ENCODE measurements at places on chromosomes 7 and 10.

DNA sequence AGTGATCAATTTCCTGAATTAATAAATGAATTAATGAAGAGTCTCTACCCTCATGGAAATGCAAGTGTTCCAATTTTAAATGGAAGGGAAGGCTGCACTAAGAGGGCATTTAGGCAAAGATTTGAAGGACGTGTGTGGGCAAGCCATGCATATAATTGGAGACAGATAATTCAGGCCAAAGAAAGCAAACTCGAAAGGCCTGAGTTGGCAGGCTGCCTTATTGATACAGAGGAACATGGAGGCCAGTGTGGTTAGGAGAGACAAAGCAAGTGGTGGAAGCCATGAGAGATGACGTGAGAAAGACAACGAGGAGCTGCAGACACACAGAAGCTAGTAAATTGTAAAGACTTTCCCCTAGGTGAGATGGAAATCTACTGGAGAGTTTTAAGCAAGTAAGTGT, 15.4 kb upstream of the PCLO start:
- no peak for DNase-seq

DNA sequence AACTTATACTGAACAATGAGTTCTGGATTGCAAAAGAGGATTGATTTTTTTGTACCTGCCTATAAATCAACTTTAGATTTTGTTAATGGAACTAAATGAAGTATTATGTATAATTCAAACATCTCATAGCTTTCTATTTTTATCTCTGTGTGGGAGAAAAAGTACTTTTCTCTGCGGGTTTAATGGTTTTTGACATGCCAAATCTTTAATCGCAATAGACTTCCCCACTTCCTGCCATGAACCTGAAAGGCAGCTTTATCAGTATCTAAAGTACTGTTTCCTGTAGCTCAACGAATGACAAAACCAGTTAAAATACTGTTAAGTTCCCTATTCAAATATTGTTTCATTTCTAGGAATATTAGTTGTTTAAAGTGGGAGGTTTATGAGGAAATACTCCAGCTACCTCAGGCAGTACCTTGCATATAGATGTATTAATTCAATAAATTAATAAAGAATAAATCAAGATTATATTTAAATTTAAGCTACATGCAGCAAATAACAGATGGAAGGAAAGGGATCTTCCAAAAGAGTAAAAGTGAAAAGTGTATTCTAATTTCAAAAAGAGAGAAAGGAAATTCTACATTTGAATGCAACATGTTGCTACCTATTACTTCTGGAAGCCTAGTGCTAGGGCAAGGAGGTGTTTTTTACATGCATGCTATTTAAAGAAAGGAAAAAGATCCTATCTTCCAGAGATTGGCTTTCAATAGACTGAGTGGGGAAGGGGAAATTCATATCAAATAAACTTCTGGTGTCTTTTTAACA, 75.9 kb downstream of the SVOPL start:
- DNase-seq: no peak

- DNase-seq: no peak
Observed at GRCh38 chr10:18404530-18404929, 246.9 kb downstream of the NSUN6 start.

DNA sequence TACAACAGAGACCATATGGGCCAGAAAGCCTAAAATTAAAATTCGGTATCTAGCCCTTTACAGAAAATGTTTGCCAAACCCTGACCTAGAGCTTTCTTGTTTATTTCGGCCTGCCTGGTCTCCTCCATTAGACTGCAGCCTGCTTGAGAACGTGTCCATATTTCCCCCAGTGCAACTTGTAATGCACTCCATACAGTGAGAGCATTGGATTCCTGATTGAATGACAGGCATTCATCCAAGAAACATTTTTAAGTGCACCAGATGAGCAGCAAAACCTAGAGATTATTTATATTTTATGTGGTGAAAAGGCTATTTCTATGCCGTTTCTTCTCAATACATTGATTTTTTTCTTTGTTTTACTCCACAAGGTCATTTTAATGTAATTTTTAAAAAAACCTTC, 47.4 kb upstream of the ORC5 start:
- no peak for DNase-seq

GRCh38 chr7:8211725-8212096, 50.3 kb downstream of the ICA1 start:
- no peak for DNase-seq

GRCh38 chr7:44638611-44639557, 32.5 kb downstream of the OGDH start:
- peak; percentile 43 for DNase-seq

GRCh38 chr10:100174699-100175677, 10.8 kb downstream of the ERLIN1 start:
- DNase-seq: no peak

DNA sequence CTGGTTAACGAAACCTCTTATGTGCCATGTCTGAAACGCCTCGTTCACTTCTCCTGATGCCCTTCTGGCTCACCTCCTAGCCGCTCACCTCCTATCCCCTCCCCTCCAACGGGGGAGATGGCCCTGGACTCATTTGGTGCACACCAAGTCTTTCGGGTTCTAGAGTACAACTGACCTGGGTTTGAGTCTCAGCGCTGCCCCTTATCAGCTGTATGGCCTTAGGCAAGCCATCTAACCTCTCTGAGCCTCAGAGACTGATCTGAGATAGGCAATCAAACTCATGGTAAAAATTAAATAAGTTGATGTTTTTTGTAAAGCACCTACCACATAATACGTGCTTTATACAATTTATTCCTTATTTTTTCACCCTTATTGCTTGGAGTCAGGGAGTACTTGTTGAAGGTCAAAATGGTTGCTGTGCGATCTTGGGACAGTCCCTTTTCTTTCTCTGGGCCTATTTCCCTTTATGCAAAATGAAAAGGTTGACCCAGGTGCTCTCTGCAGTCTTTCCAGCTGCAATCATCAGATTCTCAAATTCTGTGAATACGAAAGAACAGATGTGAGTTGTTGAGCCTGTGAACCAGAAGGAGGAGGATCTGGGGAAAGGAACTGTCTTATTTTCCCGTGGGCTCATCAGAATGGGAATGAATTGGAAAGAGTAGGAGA, 31.2 kb upstream of the PLEKHA1 start:
- no peak for DNase-seq

DNA sequence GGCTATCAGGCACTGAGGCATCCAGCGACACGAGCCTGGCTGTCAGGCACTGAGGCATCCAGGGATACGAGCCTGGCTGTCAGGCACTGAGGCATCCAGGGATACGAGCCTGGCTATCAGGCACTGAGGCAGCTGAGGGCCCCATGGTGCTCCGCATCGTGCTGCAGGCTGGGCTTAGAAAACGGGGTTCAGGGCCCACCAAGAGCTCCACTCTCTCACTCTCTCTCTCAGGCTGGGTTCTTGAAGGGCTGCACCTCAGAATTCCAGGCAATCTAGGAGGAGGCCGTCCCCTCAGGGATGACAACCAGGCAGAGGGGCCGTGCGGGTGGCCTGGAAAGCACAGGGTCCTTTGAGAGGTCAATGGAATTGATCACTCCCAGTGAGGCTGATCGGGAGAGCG, 69.0 kb downstream of the CFAP46 start:
- peak; percentile 11 for DNase-seq

DNA sequence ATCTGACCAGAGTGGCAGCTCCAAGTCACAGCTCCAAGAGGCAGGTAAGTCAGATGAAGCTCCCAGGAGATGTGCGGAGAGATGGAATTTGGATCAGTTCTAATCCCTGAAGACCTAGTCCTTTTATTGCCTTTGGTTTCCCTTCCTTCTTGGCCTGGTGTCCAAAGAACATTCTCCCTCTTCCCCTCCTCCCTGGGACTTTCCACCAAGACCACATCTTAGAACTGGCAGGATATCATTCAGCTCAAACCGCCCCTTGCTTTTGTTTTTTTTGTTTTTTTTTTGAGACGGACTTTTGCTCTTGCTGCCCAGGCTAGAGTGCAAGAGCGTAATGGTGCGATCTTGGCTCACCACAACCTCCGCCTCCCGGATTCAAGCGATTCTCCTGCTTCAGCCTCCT, 190.8 kb downstream of the GFRA1 start:
- DNase-seq: no peak

- no peak for DNase-seq
Observed at GRCh38 chr10:101002456-101002855, 2.8 kb downstream of the LZTS2 start.

- DNase-seq: no peak
Observed at GRCh38 chr7:18893156-18893555, 224.3 kb downstream of the TWIST1 start.

DNA sequence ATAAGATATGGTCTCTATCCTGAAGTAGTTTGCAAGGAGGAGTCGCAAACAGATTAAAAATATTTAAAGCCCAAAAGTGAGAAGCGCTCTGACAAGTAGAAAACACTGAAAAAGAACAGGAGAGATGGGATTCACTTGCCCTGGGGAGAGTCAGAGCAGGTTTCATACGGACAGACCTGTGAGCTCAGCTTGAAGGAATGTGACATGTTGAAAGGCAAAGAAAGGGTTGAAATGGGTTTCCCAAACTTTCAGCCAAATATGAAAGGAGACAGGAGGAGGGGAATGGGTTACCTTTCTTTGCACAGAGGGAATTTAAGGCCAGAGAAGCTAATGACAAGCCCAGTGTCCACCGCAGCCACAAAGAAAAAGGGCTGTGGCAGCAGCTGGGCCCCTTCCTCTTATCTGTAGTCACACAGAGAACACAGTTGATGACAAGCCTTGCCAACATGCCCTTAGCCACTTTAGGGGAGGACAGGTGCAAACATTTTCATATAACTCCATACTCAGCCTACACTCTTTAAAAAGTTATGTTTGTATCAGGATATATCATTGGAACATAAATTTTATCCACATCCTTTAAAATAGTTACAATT, 14.9 kb downstream of the HOXA1 start:
- DNase-seq: no peak

DNA sequence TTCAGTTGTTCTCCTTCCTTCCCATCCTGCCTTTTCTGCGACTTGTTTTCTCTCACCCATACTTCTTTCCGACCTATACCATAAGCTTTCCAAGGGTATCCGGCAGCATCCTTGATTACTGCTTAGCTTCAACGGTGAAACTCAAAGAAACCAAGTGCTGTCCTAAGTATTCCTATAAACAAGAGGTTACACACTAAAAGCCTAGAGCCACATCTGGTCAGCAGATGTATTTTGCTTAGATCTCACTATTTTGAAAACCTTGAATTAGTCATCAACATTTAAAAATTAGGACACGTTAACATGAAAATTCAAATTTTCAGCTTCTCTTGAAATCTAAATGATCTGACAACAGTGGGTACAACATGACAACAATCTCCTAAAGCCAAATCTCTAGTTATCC, 20.0 kb downstream of the ARHGAP21 start:
- DNase-seq: no peak

- DNase-seq: no peak
Observed at GRCh38 chr10:8951440-8952089, 897.1 kb downstream of the GATA3 start.

DNA sequence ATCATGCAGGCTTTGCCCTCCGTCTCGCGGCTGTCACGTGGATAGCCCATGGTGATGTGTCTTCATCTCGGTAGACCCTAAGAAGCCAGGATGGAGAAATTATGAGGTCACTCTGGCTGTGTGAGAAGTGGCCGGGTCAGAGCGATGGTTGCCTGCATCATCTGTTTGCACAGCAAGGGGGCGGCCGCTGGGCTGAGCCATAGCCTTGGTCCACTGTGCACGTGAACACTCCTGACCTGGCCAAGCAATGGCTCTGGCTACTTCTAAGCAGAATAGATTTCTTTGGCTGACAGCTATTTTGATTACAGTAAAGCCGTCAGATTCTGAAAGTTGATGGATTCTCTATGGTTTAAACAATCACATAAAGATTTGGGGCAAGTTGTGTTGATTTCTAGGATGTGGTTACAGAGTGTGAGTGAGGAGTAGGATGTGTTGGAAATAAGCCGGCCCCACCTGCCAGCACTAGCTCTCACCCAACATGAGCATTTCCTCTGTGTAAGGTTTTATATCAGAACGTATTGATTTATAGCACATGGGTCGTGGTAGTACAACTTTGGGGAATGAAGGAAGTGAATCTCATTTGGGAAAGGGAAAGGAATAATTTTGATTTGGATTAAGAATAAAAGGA, 214.4 kb upstream of the GPR26 start:
- DNase-seq: no peak

GRCh38 chr7:123460616-123461015, 73.8 kb downstream of the IQUB start:
- no peak for DNase-seq

- no peak for DNase-seq
Observed at GRCh38 chr7:53947732-53948131, 594.4 kb upstream of the VSTM2A start.

GRCh38 chr10:132477398-132478340, 59.9 kb upstream of the INPP5A start:
- no peak for DNase-seq

DNA sequence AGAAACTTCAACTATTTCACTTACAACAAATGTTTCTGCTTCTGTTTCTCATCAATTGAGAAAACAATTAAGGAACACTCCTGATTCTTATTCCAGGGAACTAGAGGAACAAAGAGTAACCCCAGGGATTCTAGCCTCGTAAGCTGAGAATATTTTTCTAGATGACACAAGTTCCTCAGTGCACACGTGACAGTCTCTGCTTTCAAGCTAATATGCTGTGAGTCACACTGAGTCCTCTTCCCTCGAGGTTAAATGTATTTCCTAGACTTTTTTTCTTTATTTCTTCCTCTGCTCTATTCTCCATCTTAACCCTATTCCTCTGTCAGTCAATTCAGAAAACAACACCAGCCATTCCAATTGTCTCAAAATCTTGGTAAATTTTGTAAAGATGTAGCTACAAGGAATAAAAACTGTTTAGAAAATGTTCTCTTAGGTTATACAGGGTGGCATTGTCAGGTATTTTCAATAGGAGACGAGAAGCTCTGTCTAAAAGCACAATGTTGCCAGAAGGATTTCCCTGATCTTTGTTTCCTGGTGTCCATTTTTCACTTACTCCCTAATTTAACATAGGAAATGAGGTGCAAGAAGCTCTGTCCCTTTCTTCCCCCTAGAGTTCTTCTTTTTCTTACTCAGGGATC, 5.8 kb upstream of the C1GALT1 start:
- no peak for DNase-seq

- no peak for DNase-seq
Observed at GRCh38 chr10:109762555-109762954, 160.8 kb downstream of the XPNPEP1 start.

DNA sequence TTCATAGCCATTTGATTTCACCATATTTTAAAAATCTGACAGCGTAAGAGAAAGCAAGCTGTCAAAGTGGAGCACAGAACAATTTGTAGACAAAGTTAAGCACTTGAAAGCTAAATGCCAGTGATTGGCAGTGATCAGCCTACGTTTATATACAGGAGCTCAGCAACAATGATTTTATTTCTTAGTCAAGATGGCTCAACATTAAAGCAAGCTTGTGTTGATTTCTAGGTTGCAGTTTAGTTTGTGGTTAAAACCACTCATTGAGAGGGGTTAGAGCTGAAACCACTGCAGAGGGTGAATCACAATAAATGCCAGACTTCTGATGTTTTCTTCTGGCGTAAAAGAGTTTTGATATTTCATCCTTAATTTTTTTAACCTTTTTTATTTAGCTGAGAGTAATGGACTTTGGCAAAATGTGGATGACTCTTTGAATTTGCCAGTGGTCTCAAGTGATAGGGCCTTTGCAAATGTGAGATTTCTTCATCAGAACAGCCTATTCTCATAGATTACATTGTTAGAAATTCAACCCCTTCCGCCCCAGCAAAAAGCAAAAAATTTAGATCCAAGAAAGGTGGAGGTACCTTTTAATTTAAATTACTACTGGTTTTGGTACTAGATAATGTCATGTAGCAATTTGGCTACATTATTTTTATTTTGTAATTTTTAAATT, 73.8 kb downstream of the SHOC2 start:
- no peak for DNase-seq

All from testis (tissue), 5 donors.